Natural killer cell (primary cell): ENCODE measurements at places on chromosomes 2 and 18. TPM values are rescaled to one million over a fixed set of nuclear protein-coding genes. Genes with fewer than 3 reads are reported as not detected.

Gene MAP3K19
- not detected for total RNA-seq

Gene CCDC178
- not detected for total RNA-seq

DNA sequence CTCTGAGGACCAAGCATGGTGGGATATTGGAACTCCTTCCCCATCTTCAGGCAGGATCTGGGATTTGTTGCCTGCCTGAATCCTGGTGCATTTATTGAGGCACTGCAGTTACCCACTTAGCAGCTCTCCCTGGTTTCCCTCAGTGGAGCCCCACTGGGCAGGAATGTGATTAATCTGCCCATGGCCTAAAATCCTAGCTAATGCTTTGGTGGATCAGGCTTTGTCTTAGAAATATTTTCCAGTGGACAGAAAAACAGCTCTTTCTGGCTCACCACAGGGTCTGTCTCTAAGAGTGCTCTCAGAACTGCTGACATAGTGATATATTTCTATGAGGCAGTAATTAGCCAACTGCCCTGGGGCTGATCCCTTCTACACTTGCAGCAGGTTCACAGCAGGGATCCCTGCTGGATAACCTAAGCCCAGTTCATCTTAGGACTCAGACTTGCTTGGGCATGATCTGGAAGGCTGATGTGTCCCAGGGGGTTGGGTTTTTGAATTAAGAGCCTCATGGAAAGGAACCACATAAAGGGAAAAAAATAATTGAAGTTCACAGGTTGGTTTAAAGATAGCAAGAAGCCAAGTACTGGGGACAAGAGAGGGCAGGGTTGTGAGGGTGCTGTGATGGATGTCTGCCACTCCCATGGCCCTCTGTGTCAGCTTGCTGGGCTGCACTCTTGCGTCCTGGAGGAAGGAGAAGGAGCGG, 44.3 kb upstream of the ZDBF2 start:
- no peak for DNase-seq

GRCh38 chr2:200670313-200670712, 84.5 kb downstream of the AOX1 start:
- DNase-seq = no peak

DNA sequence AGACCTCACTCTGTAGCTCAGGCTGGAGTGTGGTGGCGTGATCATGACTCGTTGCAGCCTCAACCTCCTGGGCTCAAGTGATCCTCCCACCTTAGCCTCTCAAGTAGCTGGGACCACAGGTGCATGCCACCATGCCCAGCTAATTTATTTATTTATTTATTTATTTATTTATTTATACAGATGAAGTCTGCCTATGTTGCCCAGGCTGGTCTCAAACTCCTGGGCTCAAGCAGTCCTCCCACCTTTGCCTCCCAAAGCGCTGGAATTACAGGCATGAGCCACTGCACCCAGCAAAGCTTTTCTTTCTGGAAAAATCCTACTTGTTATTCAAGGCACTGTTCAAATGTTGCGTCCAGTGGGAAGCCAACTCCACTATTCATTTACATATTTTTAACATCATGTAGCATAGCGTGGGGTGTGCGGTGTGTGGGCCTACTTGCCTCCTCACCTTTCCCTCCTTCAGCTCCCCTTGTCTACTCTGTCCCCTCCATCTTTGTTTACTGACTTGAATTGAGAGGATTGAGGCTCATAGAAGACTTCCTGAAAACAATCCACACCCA, 6.8 kb upstream of the RHOB start:
- no peak for DNase-seq

GRCh38 chr2:104385743-104386142, 468.2 kb upstream of the POU3F3 start:
- DNase-seq = no peak
